ENCODE measurements at places on chromosomes 3 and 15.

- DNase-seq: no peak
Measured at GRCh38 chr15:44029940-44030568, 165.0 kb downstream of the FRMD5 start.

GRCh38 chr15:45921978-45922377 is 287.1 kb downstream of the SQOR start:
- DNase-seq: no peak

- DNase-seq: no peak
Measured at GRCh38 chr15:76337059-76337695, 604 bp downstream of the ISL2 start.

- DNase-seq: no peak
Measured at GRCh38 chr15:42270551-42270950, 2.5 kb upstream of the GANC start.

GRCh38 chr3:67357610-67358458 is 296.6 kb downstream of the SUCLG2 start:
- no peak for DNase-seq

DNA sequence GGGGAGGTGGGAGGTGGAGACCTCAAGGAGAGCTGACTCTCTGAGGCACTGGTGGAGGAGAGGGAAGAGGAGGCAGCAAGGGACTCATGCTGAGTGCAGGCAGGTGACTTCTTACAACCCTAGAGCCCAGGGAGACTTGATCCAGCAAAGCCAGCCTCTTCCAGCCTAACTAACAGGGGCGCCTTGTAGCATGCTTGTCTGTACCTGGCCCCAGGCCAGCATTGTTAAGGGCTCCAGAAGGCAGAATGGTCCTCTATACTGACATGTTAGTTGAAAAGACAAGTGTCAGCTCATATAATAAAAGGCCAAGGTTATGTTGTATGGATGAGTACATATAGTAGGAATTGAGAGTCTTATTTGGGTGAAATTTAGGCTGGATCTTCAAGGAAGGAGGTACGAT is 65.4 kb downstream of the CHDH start:
- DNase-seq: no peak

DNA sequence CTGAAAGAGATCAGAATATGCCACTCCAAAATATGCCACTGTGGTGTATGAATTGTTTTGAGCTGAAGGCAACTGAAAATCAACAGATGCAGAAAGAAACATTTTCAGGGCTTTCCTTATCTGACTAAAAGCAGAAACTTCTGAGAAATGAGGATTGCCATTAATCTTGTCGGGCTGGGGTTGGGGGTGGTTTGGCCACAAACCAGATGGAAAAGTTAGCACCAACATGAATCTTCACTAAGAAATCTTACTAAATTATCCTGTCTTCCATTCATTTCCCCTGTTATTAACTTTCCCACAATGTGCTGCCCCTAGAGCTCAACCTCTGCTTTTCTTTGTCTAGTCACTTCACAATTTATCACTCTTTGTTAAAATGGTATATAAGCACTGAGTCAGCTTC is 229.9 kb upstream of the GADL1 start:
- DNase-seq: no peak
